G401 (cell line): ENCODE measurements at places on chromosomes 1 and 21. TPM values are rescaled to one million over a fixed set of nuclear protein-coding genes. Genes with fewer than 3 reads are reported as not detected.

- DNase-seq: no peak
Measured at GRCh38 chr1:46544561-46545240, 6.7 kb downstream of the KNCN start.

DNA sequence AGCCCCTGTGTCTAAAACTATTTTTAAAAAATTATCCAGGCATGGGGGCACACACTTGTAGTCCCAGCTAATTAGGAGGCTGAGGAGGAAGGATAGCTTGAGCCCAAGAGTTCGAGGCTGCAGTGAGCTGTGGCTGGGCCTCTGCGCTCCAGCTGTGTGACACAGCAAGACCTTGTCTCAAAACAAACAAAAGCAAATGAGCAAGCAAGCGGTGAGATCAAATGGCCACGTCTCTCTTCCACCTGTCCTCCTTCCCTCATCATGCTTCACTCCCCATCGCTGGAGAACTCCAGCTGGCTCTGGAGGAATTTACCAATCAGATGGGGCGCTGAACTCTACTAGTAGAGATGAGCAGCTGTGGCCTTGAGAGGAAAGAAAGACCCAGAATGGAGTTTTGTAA, 14.0 kb upstream of the REN start:
- DNase-seq: no peak

DNA sequence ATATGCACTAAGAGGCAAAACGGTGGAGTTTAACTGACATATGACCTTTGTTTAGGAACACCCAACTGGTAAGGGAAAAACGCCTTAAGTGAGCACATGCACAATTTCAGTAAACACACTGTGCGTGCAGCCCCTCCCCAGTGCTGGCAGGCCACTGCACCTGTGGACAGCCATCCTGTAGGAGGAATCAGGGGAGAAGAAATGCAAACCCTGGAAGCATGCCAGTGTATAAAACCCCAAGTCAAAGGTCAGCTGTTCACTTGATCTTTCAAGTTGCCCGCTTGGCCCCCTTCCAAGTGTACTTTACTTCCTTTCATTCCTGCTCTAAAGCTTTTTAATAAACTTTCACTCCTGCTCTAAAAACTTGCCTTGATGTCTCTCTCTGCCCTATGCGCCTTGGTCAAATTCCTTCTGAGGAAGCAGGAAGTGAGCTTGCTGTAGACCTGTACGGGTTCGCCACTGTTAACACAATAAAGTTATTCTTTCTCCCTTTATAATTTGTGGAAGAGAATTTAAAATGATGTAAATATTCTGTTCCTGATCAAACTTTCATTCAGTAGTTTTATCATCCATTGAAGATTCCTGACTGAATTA, 31.8 kb downstream of the USP25 start:
- no peak for DNase-seq

DNA sequence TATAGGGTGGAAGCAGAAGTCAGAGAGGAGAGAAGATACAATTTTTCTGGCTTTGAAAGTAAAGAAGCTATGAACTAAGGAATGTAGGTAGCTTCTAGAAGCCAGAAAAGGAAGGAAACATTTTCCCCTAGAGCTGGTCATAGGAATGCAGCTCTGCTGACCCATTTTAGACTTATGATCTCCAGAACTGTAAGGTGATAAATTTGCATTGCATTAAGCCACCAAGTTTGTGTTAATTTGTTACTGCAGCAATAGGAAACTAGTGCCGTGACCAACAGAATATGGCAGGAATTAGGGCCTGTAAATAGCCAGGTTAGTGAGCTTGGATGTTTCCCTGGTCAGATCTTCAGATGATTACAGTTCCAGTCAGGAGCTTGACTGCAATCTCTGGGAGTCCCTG, 244.3 kb upstream of the C1orf105 start:
- DNase-seq: no peak

- DNase-seq: no peak
Measured at GRCh38 chr1:86950712-86951419, 36.4 kb downstream of the HS2ST1 start.

DNA sequence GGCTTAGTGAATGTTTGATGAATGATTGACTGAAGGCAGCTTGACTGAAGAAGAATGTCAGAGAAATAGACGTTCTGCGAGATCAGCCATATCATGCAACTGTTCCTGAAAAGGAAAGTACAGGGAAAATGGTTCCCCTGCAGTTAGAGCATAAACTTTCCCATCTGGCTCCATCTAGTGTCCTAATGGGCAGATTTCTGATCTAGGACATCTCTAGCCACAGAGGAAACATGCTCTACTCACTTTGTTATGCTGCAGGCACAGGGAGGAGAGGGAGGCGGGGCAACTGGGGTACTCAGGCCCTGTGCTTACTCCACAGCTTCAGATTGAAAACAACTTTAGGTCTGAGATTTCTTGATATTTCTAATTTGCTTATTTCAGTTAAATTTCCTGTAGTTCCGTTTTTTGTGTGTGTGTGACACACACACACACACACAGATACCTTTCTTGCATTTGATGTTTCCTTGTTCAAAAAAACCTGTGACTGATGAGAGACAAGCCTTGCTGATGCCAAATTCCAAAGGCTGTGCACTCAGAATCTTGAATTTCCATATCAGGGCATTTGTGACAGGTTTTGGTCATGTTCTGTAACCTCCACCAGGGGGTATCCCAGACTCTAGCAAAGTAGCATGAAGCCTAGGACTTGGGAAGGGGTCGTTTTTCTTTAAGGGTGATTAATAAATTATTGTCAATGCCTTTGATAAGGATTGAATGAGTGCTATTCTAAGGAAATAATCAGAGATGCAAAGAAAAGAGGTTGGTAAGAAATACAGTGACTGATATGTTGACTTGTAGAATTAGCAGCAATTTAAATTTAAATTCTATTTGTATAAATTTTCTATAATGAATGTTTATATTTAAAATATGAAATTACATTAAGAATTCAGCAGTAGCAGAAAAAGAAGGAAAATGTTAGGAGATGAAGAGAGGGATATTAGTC, 139.7 kb upstream of the BEND5 start:
- peak; percentile 14 for DNase-seq

GRCh38 chr1:162366149-162366548, 10.5 kb downstream of the SPATA46 start:
- DNase-seq: no peak

DNA sequence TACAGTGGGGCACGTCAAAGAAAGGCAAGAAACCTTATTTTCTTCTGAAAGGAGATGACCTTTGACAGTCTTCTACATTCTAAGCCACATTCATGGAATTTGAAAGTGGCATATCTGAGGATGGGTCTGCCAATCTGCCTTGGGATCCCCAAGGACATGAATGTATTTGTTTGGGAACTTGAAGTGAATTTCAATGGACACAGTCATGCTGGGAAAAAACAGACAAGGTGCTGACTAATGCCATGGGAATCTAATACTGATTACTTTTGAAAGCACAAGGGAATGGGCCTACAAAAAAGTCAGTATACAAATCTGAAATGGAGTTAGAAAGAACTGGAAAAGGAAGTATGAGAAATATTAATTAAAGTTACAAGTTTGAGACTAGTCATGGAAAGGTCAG, 128.8 kb downstream of the KCNJ6 start:
- no peak for DNase-seq

DNA sequence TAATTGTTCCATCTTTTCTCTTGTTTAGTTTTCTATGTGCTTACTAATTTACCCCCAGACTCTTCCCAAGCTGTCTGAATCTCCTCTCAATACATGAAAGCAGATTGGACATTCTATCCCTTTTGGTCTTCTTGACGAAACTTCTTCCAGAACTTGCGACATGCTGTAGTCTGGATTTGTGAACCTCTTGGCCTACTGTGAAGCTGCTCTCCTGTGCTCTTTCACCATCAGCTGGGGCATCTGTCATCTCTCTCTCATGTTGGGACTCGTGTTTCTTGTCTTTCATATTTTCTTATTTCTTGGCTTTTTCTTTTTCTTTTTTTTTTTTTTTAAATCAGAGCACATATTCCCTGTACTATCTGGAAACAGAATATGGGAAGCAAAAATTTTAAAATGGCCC, 6.8 kb downstream of the CPT2 start:
- no peak for DNase-seq

DNA sequence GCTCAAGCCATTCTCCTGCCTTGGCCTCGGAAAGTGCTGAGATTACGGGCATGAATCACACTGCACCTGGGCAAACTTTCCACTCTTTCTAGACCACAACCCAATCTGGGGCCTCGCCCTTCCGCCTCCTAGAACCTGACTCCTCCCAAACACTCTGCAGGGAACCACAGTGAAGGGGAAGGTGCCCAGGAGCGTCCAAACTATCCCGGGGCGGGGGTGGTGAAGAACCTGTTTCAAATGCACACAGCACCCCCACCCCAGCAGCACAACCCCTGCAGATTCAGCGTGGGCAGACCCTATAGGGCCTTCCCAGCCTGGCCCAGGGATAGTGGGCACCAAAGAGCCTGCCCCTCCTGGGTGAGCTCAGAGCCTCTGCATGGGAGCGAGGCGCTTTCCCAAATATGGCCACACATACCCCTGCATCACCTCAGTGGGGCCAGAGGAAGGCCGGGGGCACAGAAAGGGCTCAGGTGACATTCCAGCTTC, 86.9 kb downstream of the STUM start:
- no peak for DNase-seq

XKR8 gene
- 0.78 TPM in 1 of 2 replicates, not detected in the other for total RNA-seq

MNDA gene
- total RNA-seq: not detected in 2 replicates

FBLIM1 gene
- 18.6 and 41.7 TPM in 2 replicates for total RNA-seq

LAMTOR5 gene
- total RNA-seq: 68.1 and 100 TPM in 2 replicates

FAM167B gene
- total RNA-seq: not detected in 2 replicates

CACNA1S gene
- total RNA-seq: 0.06 TPM in 1 of 2 replicates, not detected in the other

CLDN17 gene
- not detected in 2 replicates for total RNA-seq

OR2T11 gene
- total RNA-seq: not detected in 2 replicates

ALX3 gene
- not detected in 2 replicates for total RNA-seq
